Urothelium cell line (cell line): ENCODE measurements at places on chromosomes 11 and 22.

- DNase-seq: peak; percentile 30
Measured at GRCh38 chr11:131609337-131609736, 238.9 kb downstream of the NTM start.

DNA sequence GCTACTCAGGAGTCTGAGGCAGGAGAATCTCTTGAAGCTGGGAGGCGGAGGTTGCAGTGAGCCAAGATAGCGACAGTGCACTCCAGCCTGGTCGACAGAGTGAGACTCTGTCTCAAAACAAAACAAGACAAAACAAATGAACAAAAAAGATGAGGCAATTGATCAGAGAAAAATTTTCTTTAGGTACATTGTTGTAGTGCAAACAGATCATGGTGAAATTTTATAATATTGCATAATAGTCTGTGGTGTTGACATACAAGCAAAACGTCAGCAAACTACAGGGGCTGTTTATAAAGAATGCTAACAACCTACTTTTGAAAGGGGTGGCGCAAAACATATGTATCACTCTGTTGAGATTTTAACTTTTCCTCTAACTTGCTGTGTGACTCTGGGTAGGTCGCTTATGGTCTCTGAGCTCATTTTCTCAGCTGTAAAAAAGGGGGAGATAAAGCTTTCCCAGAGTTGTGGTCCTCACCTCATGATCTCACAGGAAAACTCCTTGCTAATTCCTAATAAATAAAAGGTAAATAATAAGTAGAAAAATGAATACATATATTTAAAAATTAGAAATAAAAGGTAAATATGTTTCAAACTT, 64.8 kb upstream of the NUP160 start:
- DNase-seq: no peak

- DNase-seq: no peak
Measured at GRCh38 chr22:28548406-28548805, 131.2 kb downstream of the TTC28 start.

- no peak for DNase-seq
Measured at GRCh38 chr22:49298834-49299750, 528.6 kb downstream of the BRD1 start.

DNA sequence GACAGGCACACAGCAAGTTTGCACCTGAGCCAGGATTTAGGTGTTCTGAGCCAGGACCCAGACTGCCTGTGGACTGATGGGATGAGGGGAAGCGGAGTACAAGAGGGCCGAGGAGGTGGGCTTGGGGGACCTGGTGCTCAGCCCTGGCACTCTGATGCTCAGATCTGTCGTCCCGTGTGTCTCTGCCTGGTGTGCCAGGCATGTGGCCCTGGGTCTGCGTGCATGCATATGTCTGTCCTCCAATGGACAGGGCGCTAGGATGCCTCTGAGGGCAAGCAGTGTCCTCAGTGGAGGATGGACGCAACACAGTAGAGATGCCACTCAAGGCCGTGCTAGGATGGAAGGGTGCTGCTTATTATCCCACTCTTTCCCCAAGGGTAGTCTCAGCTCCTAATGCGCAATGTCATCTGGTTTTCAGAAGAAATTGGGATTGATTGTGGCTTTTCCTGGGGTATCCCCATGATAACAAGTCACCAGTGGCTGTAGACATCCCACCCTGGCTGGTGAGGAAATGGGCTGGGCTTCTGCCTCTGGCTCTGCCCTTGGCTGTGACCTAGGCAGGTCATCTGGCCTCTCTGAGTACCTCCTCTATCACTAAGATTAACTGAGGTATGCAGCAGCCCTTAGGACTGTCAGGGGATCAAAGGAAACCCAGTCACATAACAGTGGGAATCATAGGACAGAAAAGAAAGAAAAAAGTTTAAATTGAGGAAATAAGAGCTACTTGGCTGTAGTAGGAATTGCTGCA, 35.7 kb upstream of the SUSD2 start:
- DNase-seq: no peak

DNA sequence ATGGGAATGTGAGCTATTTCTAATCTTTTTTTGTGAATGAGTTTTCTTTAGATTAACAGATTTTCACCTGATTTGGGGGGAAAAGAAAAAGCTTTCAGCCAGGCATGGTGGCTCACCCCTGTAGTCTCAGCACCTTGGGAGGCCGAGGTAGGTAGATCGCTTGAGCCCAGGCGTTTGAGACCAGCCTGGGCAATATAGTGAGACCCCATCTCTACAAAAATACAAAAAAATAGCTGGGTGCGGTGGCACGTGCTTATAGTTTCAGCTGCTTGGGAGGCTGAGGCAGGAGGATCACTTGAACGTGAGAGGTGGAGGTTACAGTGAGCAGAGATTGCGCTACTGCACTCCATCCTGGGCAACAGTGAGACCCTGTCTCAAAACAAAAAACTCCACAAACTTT, 92.2 kb downstream of the HSD17B12 start:
- no peak for DNase-seq

DNA sequence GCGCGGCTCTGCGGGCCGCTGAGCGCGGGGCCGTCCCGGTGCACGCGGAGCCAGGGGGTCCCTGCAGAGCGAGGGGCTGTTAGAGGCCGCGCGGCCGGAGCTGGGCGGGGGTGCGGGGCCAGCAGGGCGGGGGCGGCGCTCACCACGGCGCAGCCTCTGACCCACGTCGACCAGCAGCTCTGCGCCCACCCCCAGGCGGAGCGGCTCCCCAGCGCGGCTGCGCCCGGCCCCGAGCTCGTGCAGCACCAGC, 385 bp upstream of the SCO2 start:
- no peak for DNase-seq

GRCh38 chr11:69842746-69843528, 23.7 kb upstream of the FGF3 start:
- no peak for DNase-seq

- DNase-seq: no peak
Measured at GRCh38 chr22:35891442-35891841, 137.2 kb downstream of the RBFOX2 start.

DNA sequence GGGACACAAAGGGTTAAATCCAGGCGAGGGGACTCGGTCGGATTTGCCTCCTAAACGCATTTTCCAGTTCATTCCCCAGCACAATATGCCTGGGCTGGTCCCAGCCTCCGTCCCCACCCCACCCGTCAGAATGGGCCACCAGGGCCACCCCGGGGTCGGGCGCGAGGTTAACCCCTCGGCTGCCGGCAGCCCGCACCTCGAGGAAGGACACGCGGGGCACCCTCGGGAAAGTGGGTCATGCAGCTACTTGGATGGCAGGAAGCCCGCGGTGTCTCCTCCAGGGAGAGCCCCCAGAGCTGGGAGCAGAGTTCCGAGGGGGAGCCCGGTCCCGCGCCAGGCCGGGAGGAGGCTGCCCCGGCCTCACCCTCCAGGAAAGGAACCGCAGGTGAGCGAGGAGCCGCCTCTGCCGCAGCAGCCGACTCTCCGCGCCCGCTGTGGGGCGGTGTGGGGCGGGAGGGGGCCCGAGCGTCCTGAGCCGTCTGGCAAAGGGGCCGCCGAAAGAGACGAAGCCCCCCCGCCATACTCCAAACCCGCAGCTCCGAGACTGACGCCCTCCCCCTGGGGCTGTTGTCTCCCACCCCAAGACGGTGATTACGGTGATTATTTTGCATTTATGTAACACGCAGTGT, 1.4 kb downstream of the NECTIN1 start:
- DNase-seq: peak; percentile 56

GRCh38 chr11:72826942-72827480, 12.8 kb downstream of the ATG16L2 start:
- no peak for DNase-seq

- DNase-seq: no peak
Measured at GRCh38 chr11:73366265-73366610, 10.0 kb upstream of the RELT start.

DNA sequence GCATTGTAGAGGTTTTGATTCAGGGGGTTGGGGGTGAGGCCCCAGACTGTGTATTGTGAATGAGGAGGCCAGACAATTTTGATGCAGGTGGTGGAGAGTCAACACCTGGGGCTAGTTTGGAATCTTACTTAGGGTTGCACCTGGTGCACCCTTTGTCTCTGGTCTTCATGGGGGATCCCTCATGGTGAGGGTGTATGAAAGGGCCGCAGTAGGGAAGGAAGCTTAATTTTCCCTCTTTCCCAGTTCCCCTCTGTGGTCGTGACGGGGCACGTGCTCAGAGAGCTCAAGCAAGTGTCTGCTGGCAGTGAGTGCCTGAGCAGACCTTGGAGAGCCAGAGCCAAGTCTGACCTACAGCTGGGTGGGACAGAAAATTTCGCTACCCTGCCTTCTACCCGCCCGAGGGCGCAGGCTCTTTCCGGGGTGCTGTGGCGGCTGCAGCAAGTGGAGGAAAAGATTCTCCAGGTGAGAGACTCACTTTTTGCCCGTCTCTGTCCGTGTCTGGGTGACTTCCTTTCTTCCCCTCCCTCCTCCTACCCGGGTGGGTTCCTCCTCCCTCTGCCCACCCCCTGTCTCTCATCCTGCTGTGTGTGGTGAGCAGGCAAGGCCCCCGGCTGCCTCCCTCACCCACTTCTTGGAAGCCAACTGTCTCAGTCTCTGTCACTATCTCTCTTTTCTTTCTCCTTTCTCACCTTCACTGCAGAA, 131.7 kb downstream of the MICAL2 start:
- no peak for DNase-seq

- DNase-seq: peak; percentile 13
Measured at GRCh38 chr11:42410251-42410955, 901.4 kb upstream of the API5 start.

GRCh38 chr11:19728436-19728835, 15.8 kb downstream of the NAV2 start:
- no peak for DNase-seq

DNA sequence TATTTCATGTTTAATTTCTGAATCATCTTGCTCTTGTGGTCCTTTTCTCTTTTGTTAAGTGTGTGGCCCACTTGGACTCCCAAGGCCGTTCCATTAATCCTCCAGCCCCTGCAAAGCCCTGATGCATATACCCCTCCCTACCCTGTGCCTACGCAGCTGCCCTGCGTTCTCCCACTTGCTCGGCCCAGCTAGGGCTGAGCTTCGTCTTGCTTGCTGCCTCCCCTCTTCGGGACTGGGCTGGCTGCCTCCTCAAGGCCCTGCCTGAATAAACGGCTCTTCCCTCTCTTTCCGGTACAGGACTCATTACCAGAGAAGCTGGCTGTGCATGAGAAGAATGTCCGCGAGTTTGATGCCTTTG, 28.5 kb downstream of the ARHGAP1 start:
- DNase-seq: no peak

- DNase-seq: no peak
Measured at GRCh38 chr11:61447601-61448551, 18.0 kb downstream of the SDHAF2 start.

- no peak for DNase-seq
Measured at GRCh38 chr11:83793310-83793709, 507.1 kb upstream of the CCDC90B start.

- no peak for DNase-seq
Measured at GRCh38 chr11:45225277-45225676, 60.9 kb downstream of the SYT13 start.

DNA sequence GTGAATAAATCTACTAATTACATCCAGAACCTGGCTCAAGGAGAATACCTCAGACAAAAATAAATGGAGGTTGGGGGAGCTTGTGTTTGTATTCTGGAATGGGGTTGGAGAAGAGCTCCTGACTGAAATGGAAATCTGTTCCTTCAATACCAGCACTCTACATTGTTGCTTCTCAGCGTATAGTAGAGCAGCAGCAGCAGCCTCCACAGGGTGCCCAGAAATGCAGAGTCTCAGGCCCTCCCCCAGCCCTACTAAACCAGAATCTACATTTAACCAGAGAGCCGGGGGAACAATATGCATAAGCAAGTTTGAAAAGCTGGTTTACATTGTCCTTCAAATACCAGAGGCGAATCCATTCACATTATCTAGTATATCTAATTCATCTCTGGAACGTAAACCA, 474.8 kb downstream of the NTM start:
- DNase-seq: no peak

DNA sequence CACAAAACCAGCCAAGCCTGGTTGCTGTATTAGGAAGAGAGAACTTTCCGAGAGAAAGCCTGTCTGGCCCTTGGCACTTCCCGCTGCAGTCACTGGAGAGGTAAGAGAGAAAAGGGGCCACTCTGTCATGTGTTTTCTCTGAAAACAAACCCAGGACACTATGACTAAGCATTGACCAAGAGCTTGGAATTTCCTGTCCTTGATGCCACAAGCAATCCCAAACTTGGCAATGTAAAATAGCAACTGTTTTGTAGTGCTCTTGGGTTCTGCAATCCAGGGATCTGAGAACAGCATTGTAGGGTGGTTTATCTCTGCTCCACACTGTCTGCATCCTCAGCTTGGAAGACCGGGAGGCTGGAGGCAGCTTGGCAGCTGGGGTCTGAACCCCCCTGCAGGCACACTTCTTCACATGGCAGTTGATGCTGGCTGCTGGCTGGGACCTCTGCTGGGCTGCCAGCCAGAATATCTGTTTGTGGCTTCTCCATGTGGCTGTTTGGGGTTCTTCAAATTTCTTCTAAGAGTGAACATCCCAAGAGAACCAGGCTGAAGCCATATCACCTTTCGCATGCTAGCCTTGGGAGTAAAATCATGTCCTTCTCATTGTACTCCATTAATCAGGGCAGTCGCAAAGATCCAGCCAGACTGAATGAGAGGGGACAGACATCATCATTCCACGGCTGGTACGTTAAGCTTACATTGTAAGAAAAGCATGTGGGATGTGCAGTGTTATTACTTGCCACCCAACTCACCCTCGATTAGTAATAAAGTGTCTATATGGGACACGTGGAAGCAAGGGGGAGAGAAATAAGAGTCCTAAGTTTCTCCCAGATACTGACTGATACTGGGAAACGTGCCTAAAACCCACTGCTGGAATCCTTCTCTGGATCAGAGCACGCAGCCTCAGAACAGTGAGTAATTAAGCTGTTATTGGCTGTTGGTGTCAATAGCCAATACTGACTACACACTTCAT, 537.4 kb upstream of the B3GAT1 start:
- peak; percentile 32 for DNase-seq

DNA sequence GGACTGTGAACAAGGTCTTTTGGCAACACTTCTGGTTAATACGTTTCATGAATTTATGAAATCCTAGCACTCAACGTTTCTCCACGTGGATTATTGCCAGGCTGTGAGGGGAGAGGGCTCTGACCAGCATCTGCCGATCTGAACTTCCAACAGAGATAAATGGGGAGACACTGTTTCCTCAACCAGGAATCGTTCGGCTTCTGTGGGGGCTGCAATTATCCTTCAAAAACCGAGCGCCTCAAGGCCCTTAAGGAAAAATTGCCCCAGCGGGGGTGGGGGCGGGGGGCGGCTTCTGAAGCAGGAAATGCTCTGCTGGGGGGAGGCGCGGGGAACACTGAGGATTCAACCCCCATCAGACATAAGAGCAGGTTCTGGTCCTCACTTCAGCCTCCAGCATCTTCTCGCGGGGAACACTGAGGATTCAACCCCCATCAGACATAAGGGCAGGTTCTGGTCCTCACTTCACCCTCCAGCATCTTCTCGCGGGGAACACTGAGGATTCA, 155.6 kb downstream of the BRD1 start:
- DNase-seq: no peak

DNA sequence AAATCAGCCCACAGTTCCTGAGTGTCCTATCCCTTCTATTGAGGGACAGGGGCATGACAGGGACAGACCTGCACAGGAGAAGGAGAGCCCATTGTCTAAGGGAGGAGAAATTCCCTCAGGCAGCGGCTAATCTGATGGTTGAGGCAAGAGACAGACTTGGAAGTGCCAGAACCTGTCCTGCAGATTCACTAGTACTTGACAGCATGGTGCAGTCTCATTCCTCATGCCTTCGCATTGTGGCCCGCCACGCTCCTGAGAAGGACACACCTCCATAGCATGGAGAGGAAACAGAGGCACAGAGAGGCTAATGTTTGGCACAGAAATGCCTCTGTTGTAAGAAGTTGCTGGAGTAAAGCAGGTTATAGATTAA, 3.2 kb downstream of the P2RY6 start:
- no peak for DNase-seq
